AG08396 (cell line): ENCODE measurements at places on chromosomes 3 and 15.

- DNase-seq = no peak
Measured at GRCh38 chr3:123430266-123430665, 18.6 kb downstream of the ADCY5 start.

DNA sequence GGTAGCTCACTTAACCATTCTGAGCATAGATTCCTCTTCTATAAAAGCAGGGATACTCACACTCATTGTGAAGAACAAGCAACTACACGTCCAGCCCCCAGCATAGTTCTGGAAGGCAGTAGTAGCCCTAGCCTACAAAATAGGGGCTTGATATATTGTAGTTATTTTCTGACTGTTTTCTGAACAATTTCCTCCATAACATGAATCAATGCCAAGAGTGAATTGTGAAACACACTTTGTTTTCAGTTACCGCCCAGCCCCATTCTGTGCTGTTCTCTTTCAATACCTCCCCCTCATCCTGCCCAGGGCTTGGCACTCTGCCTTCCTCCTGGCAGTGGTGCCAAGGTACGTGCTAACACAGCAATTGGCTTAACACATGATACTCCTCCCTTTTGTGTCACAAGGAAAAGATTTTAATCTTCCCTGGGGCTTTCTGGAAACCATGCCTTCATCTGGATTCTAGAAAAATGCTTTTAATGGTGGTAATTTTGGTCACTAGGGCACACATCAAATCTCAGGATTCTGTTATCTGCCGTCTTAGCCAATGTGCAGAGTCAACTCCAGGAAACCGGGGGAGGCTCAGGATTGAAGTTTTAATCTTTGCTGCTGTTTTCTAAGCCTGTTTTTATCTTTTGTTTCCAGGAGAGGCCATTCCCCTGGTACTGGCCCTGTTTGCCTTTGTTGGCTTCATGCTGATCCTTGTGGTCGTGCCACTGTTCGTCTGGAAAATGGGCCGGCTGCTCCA lies 37.2 kb downstream of the IL20RB start:
- peak; percentile 46 for DNase-seq

DNA sequence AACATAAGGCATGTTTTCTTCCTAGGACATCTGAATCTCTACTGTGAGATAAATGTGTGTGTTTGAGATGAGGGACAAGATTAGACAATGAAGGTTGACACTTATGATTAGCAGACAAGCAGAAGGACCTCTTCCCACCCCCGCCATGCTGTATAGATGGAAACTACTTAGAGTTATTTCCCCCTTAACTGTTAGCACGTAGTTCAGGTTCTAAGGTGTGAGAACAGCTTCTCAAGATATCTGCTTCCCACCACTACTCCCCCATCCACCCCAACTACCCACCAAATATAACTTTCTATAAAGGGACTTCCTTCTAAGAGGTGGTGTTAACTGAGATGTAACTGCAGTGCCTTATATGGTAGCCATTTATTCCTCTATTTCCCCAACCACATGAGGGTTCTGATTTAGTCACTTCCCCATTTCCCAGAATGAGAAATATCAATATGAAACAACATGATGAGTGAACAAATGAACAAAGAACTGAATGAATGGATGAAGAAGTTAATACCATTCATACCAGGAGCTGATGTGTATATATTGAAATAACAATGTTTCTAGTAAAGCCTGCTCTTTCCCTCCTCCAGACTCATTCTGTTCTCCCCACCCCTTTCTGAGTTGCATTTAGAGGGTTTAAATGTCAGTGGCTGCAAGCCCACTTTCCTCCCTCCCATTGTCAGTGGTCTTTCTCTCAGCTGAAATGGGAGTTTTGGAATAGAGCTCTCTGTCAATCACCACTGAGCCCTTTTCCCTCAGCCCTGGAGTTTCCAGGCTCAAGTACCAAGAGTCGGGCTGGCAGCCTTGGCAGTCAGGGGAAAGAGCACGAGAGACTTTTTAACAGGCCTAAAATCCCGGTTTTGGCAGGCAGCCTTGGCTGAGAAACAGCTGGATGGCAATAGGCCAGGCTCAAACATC lies 7.7 kb upstream of the RFTN1 start:
- no peak for DNase-seq

- DNase-seq = no peak
Measured at GRCh38 chr3:171279972-171280371, 180.2 kb downstream of the TNIK start.

GRCh38 chr3:16484216-16484615 lies 29.3 kb downstream of the RFTN1 start:
- peak; percentile 72 for DNase-seq

GRCh38 chr3:48414376-48415250 lies 15.3 kb downstream of the PLXNB1 start:
- DNase-seq = no peak

DNA sequence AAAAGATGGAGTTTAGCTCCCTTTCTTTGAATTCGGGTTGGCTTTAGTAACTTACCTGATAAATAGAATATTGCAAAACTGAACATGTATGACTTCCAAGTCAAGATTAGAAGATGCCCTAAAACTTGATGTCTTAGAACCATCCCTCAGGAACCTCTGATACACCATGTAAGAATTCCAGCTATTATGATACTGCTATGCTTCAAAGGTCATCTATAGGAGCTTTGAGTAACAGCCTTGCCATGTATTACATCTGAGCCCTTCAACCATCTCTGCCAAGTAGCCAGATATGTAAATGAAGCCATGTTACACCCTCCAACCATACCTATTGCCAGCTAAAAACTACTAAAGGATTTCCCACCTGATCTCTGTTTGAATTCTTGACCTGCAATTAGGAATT lies 854.2 kb downstream of the SI start:
- DNase-seq = no peak
